ENCODE measurements at places on chromosomes 6 and 20.
A peak's percentile ranks its signal among the peaks of the same experiment; 100 is the strongest.

DNA sequence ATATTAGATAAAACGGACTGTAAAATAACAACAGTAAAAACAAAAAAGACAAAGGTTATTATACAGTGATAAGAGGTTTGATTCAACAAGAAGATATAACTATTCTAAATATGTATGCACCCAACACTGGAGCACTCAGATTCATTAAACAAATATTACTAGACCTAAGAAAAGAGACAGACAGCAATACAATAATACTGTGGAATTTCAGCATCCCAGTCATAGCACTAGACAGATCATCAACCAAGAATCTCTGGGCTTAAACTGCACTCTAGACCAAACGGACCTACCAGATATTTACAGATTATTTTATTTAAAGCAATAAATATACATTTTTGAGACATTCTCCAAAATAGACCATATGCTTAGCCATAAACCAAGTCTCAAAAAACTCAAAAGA is 263.8 kb downstream of the C6orf118 start:
- DNase-seq = no peak

- peak; percentile 66 for DNase-seq
These were observed 33.7 kb downstream of the SLC9A8 start for GRCh38 chr20:49846206-49846807.

- DNase-seq = no peak
These were observed 4.4 kb downstream of the MYB start for GRCh38 chr6:135185483-135185882.

DNA sequence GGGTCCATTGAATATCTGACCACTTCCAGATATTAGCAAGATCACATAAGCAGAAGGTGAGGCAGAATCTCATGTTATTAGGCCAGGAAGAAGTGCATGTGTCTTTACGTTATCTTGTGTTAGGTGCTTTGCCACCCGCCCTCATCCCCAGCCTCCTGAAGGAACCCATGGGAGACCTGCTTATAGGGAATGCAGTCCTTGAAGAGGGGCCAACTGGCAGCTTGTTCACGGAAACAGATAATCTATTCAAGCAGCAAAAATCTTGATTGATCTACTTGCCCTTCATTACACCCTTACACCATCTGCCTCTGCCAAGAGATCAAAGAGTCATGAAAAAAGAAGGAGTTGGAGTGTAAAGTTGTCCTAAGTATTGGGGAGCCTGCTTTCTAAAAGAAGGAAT is 576.4 kb downstream of the HTR1B start:
- DNase-seq = no peak

DNA sequence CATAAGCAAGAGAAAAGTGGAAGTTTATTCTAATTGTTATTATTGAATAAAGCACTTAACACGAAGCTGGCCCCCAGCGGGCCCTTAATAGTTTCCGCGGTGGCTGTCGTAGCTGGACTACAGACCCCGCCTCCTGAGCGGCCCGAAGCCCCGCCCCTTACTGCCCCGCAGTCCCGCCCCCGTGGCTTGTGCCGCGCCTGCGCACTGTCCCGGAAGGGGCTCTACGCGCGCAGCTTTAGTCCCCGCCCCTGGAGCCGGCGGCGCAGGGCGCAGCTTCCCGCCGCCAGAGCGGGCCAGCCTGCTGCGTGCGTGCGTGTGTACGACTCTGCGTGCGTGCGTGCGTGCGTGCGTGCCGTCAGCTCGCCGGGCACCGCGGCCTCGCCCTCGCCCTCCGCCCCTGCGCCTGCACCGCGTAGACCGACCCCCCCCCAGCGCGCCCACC is at the start of gene VAPB:
Gene VAPB (plus strand): TSS at position 348 of the 442 bp plus-strand sequence. CDS start 231 bp downstream, outside the sequence.
- DNase-seq = peak; percentile 95

DNA sequence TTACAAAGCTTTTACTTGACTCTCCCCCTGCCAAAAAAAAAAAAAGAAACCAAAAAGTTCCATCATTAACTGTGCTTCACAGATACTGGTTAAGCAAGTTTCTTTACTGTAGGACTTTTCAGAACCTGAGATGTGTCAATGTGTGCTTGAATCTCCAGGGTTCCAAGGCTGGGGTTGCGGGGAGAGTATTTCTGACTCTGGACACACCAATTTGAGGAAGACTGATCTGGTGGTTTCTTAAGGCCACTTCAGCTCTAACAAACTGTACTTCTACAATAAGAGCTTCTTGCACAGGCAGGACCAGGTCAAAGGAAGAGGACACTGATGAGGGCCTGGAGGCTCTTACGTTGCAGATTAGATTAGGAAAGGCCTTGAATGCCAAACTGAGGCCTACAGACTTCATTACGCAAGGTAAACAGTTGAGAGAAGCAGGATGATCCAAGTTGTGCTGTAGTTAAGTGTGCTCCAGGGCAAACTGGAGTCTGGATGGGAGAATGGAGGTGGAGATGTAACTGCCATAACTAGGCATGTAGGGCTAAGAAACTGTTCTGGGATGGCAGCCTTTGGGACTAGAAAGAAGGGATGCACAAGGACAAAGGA is 24.4 kb downstream of the COMMD7 start:
- DNase-seq = no peak

Data from iris pigment epithelial cell (primary cell).